Mesothelial cell of epicardium (in vitro differentiated cells): ENCODE measurements at places on chromosomes 16 and 17.

GRCh38 chr17:16129441-16130205 lies 85.7 kb downstream of the NCOR1 start:
- DNase-seq = no peak

DNA sequence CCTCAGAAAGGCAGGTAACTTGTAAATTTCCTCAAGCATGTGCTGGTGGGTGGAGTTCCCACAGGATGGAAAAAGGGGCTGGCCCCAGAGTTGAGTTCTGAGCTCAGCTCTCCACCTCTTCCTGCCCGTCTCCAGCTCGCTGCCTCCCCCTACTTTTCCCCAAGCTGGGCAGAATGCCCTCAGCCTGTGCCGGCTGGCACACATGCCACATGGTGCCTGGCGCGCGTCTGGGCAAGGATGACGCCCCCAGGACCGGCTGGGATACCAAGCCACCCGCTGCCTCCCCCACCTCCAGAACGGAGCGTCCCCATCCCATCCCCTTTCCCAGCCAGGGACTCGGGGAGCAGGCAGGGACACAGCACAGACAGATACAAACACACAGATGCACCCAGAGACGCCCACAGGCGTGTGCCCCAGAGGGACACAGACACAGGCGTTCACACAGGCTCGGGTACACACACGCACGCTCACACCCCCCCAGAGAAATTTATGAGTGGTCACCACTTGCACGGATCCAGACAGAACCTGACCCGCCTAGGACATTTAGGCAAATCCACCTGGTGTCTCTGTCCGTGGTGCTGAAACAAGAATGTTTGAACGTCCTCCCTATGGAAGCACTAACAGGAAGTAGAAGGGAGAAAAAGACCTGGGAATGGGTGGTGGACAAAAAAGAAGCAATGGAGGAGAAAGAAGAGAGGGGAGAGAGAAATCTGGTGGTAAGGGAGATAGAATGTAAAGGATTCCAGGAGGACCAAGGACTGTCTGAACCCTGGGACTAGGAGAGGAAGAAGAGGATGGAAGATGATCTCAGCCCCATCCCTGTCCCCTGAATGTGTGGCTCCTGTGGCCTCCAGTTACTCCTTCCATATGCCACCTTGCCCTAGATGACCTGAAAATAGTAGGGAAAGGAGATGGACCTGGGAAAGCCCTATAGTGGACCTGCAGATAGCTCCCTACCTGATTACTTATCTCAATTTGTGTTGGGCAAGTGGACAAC lies 15.5 kb downstream of the NEUROD2 start:
- no peak for DNase-seq

- DNase-seq = no peak
Measured at GRCh38 chr17:46063241-46063640, 64.2 kb downstream of the STH start.

GRCh38 chr16:27241658-27242057 lies 26.9 kb downstream of the NSMCE1 start:
- DNase-seq = no peak

- DNase-seq = no peak
Measured at GRCh38 chr16:9165681-9166080, 74.2 kb downstream of the HAPSTR1 start.

- no peak for DNase-seq
Measured at GRCh38 chr16:71623597-71623996, 2.4 kb upstream of the MARVELD3 start.

DNA sequence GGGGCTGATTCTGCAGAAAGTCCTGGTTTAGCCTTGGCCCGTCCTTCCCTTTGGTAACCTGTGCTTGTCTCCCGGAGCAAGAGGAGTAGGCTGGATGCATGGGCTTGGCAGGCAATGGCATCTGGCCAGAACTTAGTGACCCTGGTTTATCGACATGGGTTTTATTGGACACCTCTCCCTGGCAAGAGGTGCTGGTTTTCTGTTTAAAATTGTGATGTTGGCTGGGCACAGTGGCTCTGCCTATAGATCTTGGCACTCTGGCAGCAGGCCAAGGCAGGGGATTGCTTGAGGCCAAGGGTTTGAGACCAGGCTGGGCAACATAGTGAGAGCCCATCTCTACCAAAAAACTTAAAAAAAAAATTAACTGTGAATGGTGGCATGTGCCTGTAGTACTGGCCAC lies 31.2 kb downstream of the SLC12A3 start:
- no peak for DNase-seq
